ENCODE measurements at places on chromosomes 4 and X. TPM values are rescaled to one million over a fixed set of nuclear protein-coding genes. Genes with fewer than 3 reads are reported as not detected.

- DNase-seq, result no peak
- H3K27ac ChIP-seq, result no peak overlapping the region
- no peaks in the 10 kb centered on the region for H3K27me3 ChIP-seq
- H3K4me1 ChIP-seq, result no peaks in the 10 kb centered on the region
- no peak overlapping the region for H3K4me3 ChIP-seq
Measured at GRCh38 chrX:9573282-9574106, 108.6 kb downstream of the TBL1X start.

DNA sequence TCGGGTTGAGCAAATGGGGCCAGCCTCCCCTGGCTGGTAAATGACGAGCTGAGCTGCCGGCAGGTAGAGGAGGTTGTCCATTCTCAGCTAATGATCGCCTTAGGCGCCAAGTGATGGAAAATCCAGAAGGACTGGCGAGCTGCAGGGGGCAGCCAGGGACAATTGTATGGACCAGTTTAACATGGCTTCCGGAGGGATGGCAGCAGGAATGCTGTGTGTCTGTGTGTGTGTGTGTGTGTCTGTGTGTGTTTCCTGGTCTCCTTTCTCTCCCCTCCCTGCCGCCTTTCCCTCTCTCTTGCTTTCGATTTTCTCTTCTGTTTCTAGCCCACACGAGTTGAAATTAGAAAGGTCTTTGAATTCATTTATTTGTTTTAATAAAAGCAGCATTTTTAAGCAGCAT, 45.2 kb upstream of the BCOR start:
- no peaks in the 10 kb centered on the region for H3K27me3 ChIP-seq
- no peaks in the 10 kb centered on the region for H3K4me1 ChIP-seq
- DNase-seq, result no peak
- no peaks in the 10 kb centered on the region for H3K36me3 ChIP-seq
- H3K4me3 ChIP-seq, result no peak overlapping the region
- no peak overlapping the region for H3K27ac ChIP-seq

GRCh38 chrX:131305926-131306325, 16.8 kb upstream of the IGSF1 start:
- DNase-seq, result no peak
- no peaks in the 10 kb centered on the region for H3K36me3 ChIP-seq
- no peak overlapping the region for H3K27ac ChIP-seq
- no peaks in the 10 kb centered on the region for H3K4me1 ChIP-seq
- H3K27me3 ChIP-seq, result no peaks in the 10 kb centered on the region
- no peak overlapping the region for H3K4me3 ChIP-seq

- no peaks in the 10 kb centered on the region for H3K36me3 ChIP-seq
- no peak overlapping the region for H3K27ac ChIP-seq
- H3K4me1 ChIP-seq, result no peaks in the 10 kb centered on the region
- H3K27me3 ChIP-seq, result no peaks in the 10 kb centered on the region
- DNase-seq, result no peak
- no peak overlapping the region for H3K4me3 ChIP-seq
Measured at GRCh38 chr4:58368221-58368620, 1258.0 kb upstream of the IGFBP7 start.

GRCh38 chr4:148653681-148654080, 211.5 kb upstream of the NR3C2 start:
- no peaks in the 10 kb centered on the region for H3K36me3 ChIP-seq
- no peaks in the 10 kb centered on the region for H3K27me3 ChIP-seq
- no peaks in the 10 kb centered on the region for H3K4me1 ChIP-seq
- no peak overlapping the region for H3K27ac ChIP-seq

GRCh38 chr4:96912716-96913115, 1072.8 kb downstream of the PDHA2 start:
- no peaks in the 10 kb centered on the region for H3K27me3 ChIP-seq
- H3K4me1 ChIP-seq, result no peaks in the 10 kb centered on the region
- DNase-seq, result no peak
- H3K4me3 ChIP-seq, result no peak overlapping the region
- no peaks in the 10 kb centered on the region for H3K36me3 ChIP-seq

GRCh38 chrX:128634754-128635153, 582.6 kb upstream of the ACTRT1 start:
- H3K27ac ChIP-seq, result no peak overlapping the region
- no peaks in the 10 kb centered on the region for H3K4me1 ChIP-seq
- no peaks in the 10 kb centered on the region for H3K27me3 ChIP-seq
- H3K4me3 ChIP-seq, result no peak overlapping the region

GRCh38 chr4:1371176-1372165, 24.5 kb downstream of the UVSSA start:
- H3K36me3 ChIP-seq, result no peaks in the 10 kb centered on the region
- no peak overlapping the region for H3K4me3 ChIP-seq
- H3K27me3 ChIP-seq, result no peaks in the 10 kb centered on the region
- no peak for DNase-seq
- H3K27ac ChIP-seq, result no peak overlapping the region
- no peaks in the 10 kb centered on the region for H3K4me1 ChIP-seq

- no peak overlapping the region for H3K4me3 ChIP-seq
- H3K27me3 ChIP-seq, result no peaks in the 10 kb centered on the region
- no peaks in the 10 kb centered on the region for H3K4me1 ChIP-seq
- H3K36me3 ChIP-seq, result no peaks in the 10 kb centered on the region
- no peak overlapping the region for H3K27ac ChIP-seq
Measured at GRCh38 chr4:40484346-40485090, 145.1 kb downstream of the RBM47 start.

GRCh38 chrX:38774249-38774648, 27.0 kb upstream of the MID1IP1 start:
- no peak for DNase-seq
- H3K4me1 ChIP-seq, result no peaks in the 10 kb centered on the region

- H3K36me3 ChIP-seq, result no peaks in the 10 kb centered on the region
- DNase-seq, result no peak
- no peaks in the 10 kb centered on the region for H3K4me1 ChIP-seq
- no peak overlapping the region for H3K4me3 ChIP-seq
- no peaks in the 10 kb centered on the region for H3K27me3 ChIP-seq
Measured at GRCh38 chr4:9898596-9899305, 117.3 kb downstream of the DRD5 start.

DNA sequence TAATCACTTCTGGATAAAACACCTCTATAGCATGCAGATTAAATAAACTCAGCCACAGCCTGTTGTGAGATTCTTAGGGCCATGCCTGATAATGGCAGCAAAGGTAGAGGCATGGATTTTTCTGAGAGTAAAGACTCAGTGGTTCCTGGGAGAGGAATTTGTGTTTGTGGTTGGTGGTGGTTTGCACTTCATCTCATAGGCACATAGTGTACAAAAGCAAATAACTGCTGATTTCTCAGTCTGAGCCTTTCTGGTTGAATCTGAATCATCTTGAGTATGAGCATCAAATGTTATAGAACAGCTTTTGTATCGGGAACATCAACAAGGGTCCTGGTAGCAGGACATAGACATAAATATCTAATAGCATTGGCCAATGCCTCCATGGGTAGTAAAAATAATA, 274.3 kb downstream of the FRMPD4 start:
- H3K36me3 ChIP-seq, result no peaks in the 10 kb centered on the region
- H3K27me3 ChIP-seq, result no peaks in the 10 kb centered on the region
- H3K4me3 ChIP-seq, result no peak overlapping the region
- no peak for DNase-seq

DNA sequence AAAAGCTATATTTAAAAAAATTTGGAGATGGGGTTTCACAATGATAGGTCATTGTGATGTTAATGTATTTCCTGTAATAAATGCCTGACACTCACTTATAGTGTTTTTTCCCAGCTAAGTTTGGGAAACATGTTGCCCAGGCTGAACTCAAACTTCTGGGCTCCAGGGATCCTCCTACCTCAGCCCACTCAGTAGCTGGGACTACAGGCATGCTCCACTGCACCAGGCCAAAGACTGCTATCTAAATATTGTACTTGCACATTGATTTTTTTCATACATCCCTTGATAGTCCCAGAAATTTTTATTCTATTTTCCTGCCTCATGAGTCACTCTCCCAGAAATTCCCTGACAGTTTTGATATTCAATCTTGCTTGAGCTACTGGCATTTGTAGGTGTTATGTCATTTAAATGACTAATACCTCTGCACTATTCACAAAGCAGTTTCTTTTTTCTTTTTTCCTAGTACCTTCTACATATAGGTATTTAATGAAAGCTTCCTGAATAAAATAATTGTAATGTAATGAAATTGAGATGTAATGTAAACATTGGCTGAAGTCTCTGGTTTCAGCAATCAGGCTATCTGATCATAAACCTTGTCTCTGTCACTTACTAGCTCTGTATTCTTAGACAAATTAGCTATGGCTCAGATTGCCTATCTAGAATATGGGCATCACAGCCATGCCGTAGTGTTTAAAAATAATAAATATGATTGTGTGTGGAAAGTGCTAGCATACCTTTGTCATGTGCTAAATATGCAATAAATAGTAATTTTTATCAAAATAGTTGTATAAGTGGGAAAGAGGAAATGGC, 1973.0 kb upstream of the AGA start:
- no peak overlapping the region for H3K4me3 ChIP-seq
- H3K36me3 ChIP-seq, result no peaks in the 10 kb centered on the region
- no peak for DNase-seq
- H3K27ac ChIP-seq, result no peak overlapping the region
- H3K4me1 ChIP-seq, result no peaks in the 10 kb centered on the region
- H3K27me3 ChIP-seq, result no peaks in the 10 kb centered on the region

DNA sequence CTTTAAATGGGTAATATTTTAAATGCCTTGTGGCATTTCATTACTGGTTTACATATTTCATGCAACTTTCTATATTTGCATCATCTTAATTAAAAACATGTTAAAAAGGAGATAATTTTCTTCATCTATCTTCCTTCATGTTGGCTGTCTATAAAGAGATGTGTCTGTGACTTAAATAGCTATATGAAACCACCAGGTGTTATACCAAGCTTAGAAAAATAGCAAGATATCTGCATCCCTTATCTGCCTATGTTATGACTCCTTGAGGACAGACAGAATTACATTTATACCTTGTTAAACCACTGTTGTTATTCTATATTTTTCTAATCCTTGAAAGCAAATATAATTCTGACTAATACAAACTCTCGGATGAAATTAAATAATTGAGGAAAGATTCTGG, 763.8 kb upstream of the GALNTL6 start:
- DNase-seq, result no peak
- H3K27me3 ChIP-seq, result no peaks in the 10 kb centered on the region
- H3K4me3 ChIP-seq, result no peak overlapping the region
- H3K27ac ChIP-seq, result no peak overlapping the region
- H3K36me3 ChIP-seq, result no peaks in the 10 kb centered on the region

GRCh38 chrX:71955530-71956120, 45.0 kb downstream of the NHSL2 start:
- no peaks in the 10 kb centered on the region for H3K36me3 ChIP-seq
- H3K4me1 ChIP-seq, result no peaks in the 10 kb centered on the region
- DNase-seq, result no peak
- H3K4me3 ChIP-seq, result no peak overlapping the region
- H3K27ac ChIP-seq, result no peak overlapping the region

GRCh38 chr4:139769364-139769763, 103.7 kb downstream of the MGST2 start:
- no peak overlapping the region for H3K27ac ChIP-seq
- no peaks in the 10 kb centered on the region for H3K27me3 ChIP-seq
- DNase-seq, result no peak
- no peaks in the 10 kb centered on the region for H3K36me3 ChIP-seq
- peaks cover 7% of the 10 kb centered on the region for H3K4me1 ChIP-seq
- no peak overlapping the region for H3K4me3 ChIP-seq

DNA sequence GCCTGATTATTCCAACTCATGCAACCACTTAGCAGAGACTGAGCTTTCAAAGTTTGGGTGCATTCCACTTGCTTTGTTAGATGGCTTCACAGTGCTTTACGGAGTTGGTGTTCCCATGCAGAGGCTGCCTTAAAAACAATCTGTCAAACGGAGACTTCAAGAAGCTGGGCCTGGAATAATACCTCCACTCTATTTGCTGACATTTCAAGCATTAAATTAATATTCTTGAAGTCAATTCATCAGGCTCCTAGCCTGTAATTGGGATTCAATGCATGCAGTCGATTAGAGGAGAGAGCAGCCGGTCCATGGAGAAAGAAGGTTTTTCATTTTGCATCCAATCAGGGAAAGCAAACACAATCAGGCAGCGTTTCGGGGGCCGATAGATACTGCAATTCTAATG, 314.7 kb upstream of the PRKX start:
- H3K27me3 ChIP-seq, result no peaks in the 10 kb centered on the region
- H3K27ac ChIP-seq, result no peak overlapping the region
- H3K4me1 ChIP-seq, result no peaks in the 10 kb centered on the region
- no peaks in the 10 kb centered on the region for H3K36me3 ChIP-seq

GRCh38 chr4:37661772-37662171, 24.4 kb downstream of the RELL1 start:
- H3K27ac ChIP-seq, result no peak overlapping the region
- H3K27me3 ChIP-seq, result no peaks in the 10 kb centered on the region
- DNase-seq, result no peak
- H3K4me3 ChIP-seq, result no peak overlapping the region

DNA sequence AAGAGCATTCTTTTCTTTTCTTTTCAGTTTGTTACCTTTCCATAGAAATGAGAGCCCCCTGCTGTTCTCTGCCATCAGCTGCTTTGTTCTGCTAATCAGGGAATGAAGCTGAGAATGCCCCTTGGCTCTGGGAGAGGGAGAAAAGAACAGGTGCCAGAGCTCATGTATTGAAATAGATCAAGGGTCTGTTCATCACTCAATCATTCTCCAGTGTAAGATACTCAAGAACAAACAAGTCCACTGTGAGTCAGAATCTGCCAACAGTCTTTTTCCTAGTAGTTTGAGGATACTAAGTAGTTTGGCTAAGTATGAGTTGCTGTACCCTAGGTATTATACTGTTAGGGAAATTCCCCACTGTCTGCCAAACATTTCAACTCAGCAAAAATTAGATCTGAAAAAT, 144.3 kb downstream of the RTL3 start:
- no peak overlapping the region for H3K4me3 ChIP-seq
- no peaks in the 10 kb centered on the region for H3K36me3 ChIP-seq
- H3K27ac ChIP-seq, result no peak overlapping the region

DNA sequence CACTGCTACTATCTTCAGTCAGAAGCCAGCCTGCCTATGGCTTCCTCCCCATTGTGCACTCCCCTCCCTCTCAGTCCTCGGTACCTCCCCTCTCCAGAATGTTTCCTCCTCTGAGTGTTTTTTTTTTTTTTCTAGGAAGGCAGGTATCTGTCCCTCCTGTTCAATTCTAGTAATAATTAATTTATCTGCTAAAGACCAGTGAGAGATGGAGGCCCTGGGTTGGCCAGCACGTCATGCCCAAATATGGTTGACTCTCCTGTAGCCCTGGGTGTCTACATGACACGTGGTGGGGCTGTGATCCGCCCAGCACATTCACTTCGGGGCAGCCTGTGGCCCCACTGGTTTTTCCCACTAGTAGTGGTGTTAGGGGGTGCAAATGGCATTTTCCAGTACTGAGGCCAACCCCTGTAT, 1.8 kb downstream of the FLNA start:
- no peaks in the 10 kb centered on the region for H3K36me3 ChIP-seq
- no peaks in the 10 kb centered on the region for H3K4me1 ChIP-seq
- no peak for DNase-seq
- peak overlapping the region; percentile 87 for H3K27ac ChIP-seq
- no peaks in the 10 kb centered on the region for H3K27me3 ChIP-seq

XAGE1A gene
- total RNA-seq, result not detected

NXF2 gene
- total RNA-seq, result 8.7 TPM

TEX13D gene
- total RNA-seq, result 1.9 TPM

RTL9 gene
- not detected for total RNA-seq

C4orf50 gene
- total RNA-seq, result 2.8 TPM

IL3RA gene
- 7.2 TPM for total RNA-seq

C4orf51 gene
- not detected for total RNA-seq
